Progenitor cell of endocrine pancreas (in vitro differentiated cells): ENCODE measurements at places on chromosomes 13 and 19. TPM values are rescaled to one million over a fixed set of nuclear protein-coding genes. Genes with fewer than 3 reads are reported as not detected.

GRCh38 chr13:33123066-33123859 is 107.0 kb downstream of the KL start:
- H3K36me3 ChIP-seq, result peaks cover 6% of the 10 kb centered on the region
- H3K4me1 ChIP-seq, result peaks cover 12% of the 10 kb centered on the region

DNA sequence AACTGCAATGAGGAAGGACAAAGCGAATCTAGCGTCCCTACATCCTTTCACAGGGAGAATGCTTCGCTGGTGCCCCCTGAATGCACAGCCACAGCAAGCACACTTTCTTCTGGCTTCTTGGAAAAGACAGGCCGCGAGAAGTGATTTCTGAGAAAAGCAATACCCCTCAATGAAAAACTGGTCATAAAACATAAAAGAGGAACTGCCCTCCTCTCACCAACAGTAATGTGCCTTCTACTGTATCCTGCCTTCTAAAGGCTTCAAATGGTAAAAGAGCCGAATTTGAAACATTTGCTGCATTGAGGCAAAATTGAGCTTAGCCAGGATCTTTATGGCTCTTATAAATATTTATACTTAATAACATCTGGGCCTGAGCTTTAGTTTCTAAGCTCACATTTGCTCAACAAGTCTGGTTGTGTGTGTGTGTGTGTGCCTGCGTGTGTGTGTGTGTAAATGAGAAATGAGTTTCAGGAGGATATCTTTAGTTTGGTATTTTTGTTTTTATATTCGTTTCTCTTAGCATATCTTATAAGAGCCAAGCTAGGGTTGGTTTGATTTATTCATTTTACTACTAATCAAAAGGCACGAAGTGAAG is 246.1 kb upstream of the MAB21L1 start:
- no peak overlapping the region for H3K27ac ChIP-seq
- peaks cover 2% of the 10 kb centered on the region for H3K4me1 ChIP-seq
- no peak for DNase-seq

DNA sequence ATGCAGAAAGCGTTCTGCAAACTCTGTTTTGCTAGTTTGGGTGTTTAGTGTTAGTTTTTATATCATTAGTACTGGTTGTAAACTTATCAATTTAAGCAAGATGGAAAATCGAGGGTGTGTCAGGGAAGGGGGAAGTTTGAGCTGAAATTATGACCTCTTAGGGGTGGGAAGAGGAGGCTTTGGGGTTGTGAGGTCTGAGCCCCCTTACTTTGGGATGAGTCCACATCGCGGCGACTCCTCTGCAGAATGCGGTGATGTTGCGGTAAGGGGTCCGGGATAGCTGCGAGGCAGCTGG is 743 bp upstream of the NDUFS7 start:
- H3K4me1 ChIP-seq, result peaks cover 8% of the 10 kb centered on the region
- peak overlapping the region; percentile 100 for H3K27ac ChIP-seq
- H3K36me3 ChIP-seq, result peaks cover 2% of the 10 kb centered on the region

GRCh38 chr19:33412601-33413425 is 39.3 kb downstream of the CEBPG start:
- H3K4me3 ChIP-seq, result no peak overlapping the region
- H3K27ac ChIP-seq, result no peak overlapping the region
- no peak for DNase-seq
- H3K36me3 ChIP-seq, result no peaks in the 10 kb centered on the region
- no peaks in the 10 kb centered on the region for H3K27me3 ChIP-seq
- H3K4me1 ChIP-seq, result peaks cover 1% of the 10 kb centered on the region

- H3K4me3 ChIP-seq, result peak overlapping the region; percentile 97
- H3K4me1 ChIP-seq, result peaks cover 25% of the 10 kb centered on the region
- no peak for DNase-seq
- H3K27ac ChIP-seq, result peak overlapping the region; percentile 97
- no peaks in the 10 kb centered on the region for H3K27me3 ChIP-seq
- peaks cover 32% of the 10 kb centered on the region for H3K36me3 ChIP-seq
These were observed 1.6 kb downstream of the CALR start for GRCh38 chr19:12939975-12940423.

The C1QTNF9B gene
- total RNA-seq, result not detected in 2 replicates

The OVOL3 gene
- total RNA-seq, result 0.47 TPM in 1 of 2 replicates, not detected in the other
